Left colon (tissue), 2 donors: ENCODE measurements at places on chromosomes 7 and 10.

GRCh38 chr10:5622186-5622960 is 44.0 kb downstream of the ASB13 start:
- DNase-seq: no peak

- peak; percentile 67 for DNase-seq
These were observed 114.1 kb downstream of the VIPR2 start for GRCh38 chr7:159030490-159031134.

DNA sequence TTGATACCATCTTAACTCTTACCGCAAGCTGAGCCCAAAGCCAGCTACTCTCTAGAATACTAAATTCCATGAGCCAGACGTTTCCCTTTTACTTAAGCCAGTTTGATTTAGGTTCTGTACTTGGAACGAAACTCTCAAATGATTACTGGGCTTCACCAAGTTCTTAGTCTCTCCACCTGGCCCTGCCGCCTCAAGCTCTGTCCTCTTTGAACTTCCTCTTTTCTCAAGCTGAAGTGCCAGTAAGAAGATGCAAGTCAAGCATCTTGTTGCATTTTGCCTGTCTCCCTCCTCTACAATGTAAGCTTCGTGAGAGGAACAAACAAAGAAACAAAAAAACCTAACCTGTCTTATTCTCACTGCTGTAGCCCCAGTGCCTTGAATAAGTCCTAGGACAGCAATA is 358.2 kb upstream of the NPVF start:
- DNase-seq: no peak

DNA sequence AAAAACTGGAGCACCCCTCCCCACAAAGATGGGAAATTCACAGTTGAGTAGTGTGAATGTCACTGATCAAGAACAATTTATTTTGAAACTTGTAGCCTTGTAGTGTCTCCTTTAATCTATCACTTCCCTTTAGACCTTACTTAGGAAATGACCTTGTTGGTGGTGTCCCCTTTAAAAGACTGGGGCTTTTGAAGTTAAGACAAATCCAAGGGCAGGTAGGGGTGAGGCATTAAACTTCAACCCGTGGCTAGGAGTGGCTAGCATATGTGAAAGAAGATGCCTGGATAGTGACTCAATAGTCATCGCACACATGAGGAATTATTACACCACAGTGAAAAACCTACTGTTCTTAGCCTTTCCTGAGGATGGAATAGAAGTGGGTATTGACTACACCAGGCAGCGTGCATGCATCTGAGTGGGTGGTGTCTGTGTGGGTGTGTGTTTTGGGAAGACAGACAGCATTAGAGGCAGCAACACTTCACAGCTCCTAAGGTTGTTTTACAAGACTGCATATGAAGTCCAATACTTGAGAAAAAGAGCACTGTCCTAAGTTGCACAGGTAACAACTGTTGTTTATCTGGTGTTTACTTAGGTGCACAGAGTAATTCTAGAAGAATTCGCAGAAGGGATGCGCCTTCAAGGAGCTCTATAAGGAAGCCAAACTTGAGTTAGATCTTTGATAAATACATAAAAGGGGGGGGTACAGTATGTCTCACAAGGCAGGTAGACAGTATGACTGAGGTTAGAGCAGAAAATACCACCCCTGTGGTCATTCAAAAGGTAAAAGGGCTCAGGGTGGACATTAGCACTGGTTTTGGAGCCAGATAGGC is 32.9 kb downstream of the ABLIM1 start:
- DNase-seq: no peak

- DNase-seq: peak; percentile 45
These were observed 106.2 kb upstream of the CELF2 start for GRCh38 chr10:10911471-10911921.

DNA sequence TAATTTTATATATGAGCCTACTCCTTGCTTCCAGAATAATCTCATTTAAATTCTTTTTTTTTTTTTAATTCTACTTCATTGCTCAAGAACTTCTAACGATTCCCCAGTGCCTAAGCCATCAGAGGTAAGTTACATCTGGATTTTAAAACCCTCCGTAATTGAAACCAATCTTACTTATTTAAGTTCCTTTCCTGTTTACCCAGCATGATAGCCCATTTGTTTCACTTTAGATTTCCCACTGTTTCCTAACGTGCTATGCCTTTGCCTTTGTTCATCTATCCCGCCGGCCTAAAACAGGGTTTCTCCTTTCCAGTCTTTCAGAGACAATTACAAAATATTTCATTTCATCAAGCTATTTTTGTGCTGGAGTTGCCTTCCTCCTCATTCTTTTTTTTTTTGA is 75.8 kb upstream of the ETV1 start:
- no peak for DNase-seq

GRCh38 chr10:125815764-125816163 is 7.3 kb downstream of the UROS start:
- DNase-seq: no peak

GRCh38 chr7:86966916-86967315 is 92.5 kb downstream of the ELAPOR2 start:
- no peak for DNase-seq

DNA sequence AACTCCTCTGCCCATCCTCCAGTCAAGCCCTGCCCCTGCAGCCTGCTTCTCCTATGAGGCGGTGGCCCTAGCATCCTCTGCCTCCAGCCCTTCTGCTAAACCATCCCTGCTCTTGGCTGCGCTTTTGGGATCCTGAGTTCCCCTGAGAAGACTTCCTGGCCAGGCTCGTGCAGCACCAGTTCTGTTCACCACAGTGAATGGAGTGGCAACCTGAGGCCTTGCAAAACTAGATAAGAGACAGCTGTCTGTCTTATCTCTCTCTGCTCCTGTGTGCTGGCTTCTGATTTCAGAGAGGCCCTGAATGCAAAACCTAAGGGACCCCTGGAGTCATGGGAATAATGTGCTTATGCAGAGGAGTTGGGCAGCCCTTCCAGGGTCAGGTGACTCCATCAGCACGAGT is 119.2 kb downstream of the TMEM178B start:
- no peak for DNase-seq
